ENCODE measurements at places on chromosomes 2 and 18.

- no peak overlapping the region for H3K27ac ChIP-seq
- no peak overlapping the region for H3K4me3 ChIP-seq
- H3K27me3 ChIP-seq, result no peaks in the 10 kb centered on the region
- H3K4me1 ChIP-seq, result no peaks in the 10 kb centered on the region
- no peak for DNase-seq
- no peaks in the 10 kb centered on the region for H3K36me3 ChIP-seq
Measured at GRCh38 chr18:36672437-36673344, 156.1 kb downstream of the TPGS2 start.

- H3K27me3 ChIP-seq, result no peaks in the 10 kb centered on the region
- no peaks in the 10 kb centered on the region for H3K4me1 ChIP-seq
- no peak overlapping the region for H3K4me3 ChIP-seq
- no peak for DNase-seq
- H3K27ac ChIP-seq, result no peak overlapping the region
- H3K36me3 ChIP-seq, result no peaks in the 10 kb centered on the region
Measured at GRCh38 chr2:30078521-30078920, 68.3 kb upstream of the YPEL5 start.

DNA sequence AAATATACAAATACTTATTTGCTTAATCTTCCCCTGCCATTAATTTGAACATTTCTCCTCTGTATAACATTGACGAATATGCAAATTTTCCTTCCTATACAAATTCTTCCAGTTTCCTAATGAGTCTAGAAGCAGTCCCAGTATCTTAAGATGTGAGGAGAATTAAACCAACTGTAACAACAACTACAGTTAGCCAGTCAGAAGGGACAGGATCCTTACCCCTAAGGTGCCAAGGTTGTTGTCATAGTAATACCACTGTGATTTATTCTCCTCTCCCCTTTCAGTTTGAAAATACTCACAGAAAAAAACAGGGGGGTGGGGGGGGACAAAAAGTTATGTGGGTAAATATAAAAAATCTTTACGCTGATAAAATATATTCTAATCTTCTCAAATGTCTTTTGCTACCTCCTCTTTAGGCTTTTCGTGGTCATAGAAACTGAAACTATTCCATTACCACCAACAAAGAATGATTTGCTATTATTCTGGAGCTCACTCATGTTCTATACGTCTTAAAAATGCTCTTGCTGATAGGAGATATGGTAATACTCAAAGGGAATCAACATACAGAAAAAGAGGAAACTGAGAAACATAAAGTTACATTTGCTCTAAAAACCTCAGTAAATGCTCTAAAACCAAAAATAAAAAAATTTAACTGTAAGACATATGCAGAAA lies 107.6 kb downstream of the MEMO1 start:
- no peaks in the 10 kb centered on the region for H3K4me1 ChIP-seq
- H3K27me3 ChIP-seq, result no peaks in the 10 kb centered on the region
- peaks cover 31% of the 10 kb centered on the region for H3K36me3 ChIP-seq
- H3K4me3 ChIP-seq, result no peak overlapping the region

GRCh38 chr2:193141-193671 lies 70.6 kb downstream of the SH3YL1 start:
- H3K36me3 ChIP-seq, result no peaks in the 10 kb centered on the region
- no peak for DNase-seq
- no peaks in the 10 kb centered on the region for H3K4me1 ChIP-seq

- peaks cover 5% of the 10 kb centered on the region for H3K4me1 ChIP-seq
- peak; percentile 37 for DNase-seq
- no peak overlapping the region for H3K27ac ChIP-seq
- no peaks in the 10 kb centered on the region for H3K27me3 ChIP-seq
- no peaks in the 10 kb centered on the region for H3K36me3 ChIP-seq
Measured at GRCh38 chr2:60354713-60355112, 198.7 kb downstream of the BCL11A start.

GRCh38 chr2:228819701-228820100 lies 451.4 kb downstream of the PID1 start:
- H3K36me3 ChIP-seq, result no peaks in the 10 kb centered on the region
- no peak overlapping the region for H3K27ac ChIP-seq
- H3K27me3 ChIP-seq, result no peaks in the 10 kb centered on the region
- DNase-seq, result no peak

- no peaks in the 10 kb centered on the region for H3K4me1 ChIP-seq
- no peaks in the 10 kb centered on the region for H3K27me3 ChIP-seq
- no peak overlapping the region for H3K27ac ChIP-seq
- H3K4me3 ChIP-seq, result no peak overlapping the region
Measured at GRCh38 chr18:63207143-63207790, 112.3 kb downstream of the BCL2 start.

DNA sequence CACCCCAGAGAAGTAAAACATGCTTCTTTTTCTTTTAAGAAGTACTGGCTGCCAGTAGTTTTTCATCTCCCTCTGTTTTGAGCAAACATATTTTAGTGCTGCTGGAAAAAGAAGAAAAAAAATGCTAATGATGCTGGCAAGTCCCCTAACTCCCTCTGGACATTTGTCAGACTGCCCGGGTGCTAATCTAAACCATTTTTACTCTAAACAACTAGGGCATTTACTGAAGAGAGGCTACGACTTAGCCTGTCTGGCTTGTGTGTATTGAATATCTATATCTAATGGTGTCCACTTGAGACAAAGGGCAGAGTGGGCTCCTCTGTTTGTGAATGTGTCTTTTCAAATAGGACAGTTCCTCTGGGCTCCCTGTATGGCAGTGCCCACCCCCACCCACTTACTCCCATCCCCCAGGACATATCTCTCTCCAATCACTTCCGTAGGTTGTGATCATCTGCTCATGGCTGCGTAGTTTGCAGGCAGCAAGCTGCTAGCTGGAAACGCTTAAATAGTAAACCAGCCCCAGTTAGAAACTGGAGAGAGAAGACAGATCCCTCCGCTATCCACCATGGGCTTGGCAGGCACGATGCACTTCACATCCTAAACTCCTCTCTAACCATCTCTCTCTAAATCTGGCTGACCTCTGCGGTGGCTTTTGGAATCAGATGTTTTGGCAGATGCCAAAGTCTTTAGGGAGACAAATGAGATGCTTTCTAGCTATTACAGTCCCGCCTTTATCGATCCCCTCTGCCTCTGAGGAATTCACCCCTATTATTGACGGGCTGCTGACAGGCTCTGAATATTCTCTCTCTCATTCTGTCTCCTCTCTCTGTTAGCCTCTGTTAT lies 58.3 kb downstream of the DOCK10 start:
- no peaks in the 10 kb centered on the region for H3K4me1 ChIP-seq
- H3K27me3 ChIP-seq, result no peaks in the 10 kb centered on the region
- no peak overlapping the region for H3K27ac ChIP-seq
- no peak for DNase-seq
- no peak overlapping the region for H3K4me3 ChIP-seq

DNA sequence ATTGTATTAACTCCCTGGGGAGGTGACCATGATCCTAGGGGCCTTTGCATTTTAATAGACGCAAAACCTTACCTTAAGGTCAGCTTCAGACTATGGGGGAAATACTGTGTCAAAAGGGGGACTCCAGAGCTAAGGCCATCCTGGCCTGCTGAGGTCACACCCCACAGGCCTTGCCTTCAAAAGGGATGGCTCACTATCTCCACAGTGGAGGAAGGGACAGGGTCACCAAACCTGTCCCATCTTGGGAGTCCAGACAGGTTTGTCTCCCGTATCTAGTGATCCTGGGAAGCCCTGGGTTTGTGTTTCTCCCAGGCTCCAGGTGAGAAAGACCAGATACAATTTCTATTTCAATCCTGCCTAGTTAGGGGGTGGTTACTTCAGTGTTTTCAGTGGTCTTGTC lies 24.9 kb downstream of the CAPN14 start:
- H3K4me3 ChIP-seq, result no peak overlapping the region
- H3K27ac ChIP-seq, result no peak overlapping the region
- no peaks in the 10 kb centered on the region for H3K36me3 ChIP-seq
- H3K27me3 ChIP-seq, result no peaks in the 10 kb centered on the region

GRCh38 chr2:162327134-162327769 lies 8.8 kb upstream of the IFIH1 start:
- no peaks in the 10 kb centered on the region for H3K27me3 ChIP-seq
- no peak overlapping the region for H3K4me3 ChIP-seq
- H3K27ac ChIP-seq, result no peak overlapping the region
- DNase-seq, result no peak
- no peaks in the 10 kb centered on the region for H3K36me3 ChIP-seq
